Vagina (tissue), 2 donors: ENCODE measurements at places on chromosomes 6 and 20.

DNA sequence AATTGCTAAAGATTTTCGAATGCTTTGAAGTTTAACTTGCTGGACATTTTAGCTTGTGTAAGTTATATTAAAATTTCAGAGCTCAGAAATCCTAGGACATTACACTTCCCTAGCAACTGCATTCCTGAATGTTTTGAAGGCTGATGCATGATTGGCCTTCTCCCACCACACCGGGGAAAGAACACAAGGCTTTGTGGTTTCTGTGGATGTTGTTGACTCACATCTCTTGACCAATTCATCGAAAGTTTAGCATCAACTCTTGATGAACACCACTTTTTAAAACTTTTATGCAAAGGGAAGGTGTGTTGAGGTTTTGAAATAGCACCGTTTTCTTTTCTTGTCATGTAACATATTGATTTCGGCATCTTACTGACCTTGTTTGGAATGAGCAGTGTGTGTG, 81.1 kb downstream of the RIMS1 start:
- DNase-seq, result no peak

- no peak for DNase-seq
These were observed 242.9 kb downstream of the NRN1 start for GRCh38 chr6:5763871-5764270.

DNA sequence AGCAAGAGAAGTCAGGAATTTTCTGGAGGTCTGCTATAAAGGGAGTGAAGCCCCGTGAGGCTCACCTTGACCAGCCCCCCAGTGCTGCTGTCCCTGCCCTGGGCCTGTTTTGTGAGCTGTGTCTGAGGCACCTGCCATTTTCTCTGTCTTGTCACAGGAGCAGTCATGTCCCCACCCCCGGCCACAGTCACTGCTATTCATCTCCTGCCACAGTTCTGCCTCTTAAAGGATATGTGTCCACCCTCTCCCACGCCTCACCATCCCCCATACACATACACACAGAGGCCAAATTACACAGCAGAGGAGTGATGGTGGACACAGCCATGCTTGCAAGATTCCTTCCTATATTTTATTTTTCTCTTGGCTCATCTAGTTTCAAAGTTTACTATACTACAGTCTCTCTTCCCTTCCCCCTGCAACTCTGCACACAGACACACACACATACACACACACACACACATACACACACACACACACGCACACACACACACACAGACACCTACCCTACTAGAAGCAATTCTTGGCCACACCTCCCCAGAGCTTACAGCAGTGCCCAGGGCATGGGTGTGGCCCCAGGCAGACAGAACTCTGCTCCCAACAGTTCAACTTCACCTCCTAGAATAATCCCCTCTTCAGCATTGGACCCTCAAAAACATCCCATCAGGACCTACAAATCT, 68.7 kb upstream of the TAB2 start:
- no peak for DNase-seq

- no peak for DNase-seq
These were observed 48.7 kb downstream of the PDYN start for GRCh38 chr20:1945134-1945618.

DNA sequence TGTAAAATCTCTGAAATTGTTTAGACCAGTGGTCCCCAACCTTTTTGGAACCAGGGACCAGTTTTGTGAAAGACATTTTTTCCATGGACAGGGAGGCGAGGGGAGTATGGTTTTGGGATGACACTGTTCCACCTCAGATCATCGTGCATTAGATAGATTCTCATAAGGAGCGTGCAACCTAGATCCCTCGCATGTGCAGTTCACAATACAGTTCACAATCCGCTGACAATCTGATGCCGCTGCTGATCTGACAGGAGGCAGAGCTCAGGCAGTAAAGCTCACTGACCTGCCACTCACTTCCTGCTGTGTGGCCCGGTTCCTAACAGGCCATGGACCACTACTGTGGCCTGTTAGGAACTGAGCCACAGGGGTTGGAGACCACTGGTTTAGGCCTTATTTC, 115.2 kb downstream of the EPM2A start:
- no peak for DNase-seq

DNA sequence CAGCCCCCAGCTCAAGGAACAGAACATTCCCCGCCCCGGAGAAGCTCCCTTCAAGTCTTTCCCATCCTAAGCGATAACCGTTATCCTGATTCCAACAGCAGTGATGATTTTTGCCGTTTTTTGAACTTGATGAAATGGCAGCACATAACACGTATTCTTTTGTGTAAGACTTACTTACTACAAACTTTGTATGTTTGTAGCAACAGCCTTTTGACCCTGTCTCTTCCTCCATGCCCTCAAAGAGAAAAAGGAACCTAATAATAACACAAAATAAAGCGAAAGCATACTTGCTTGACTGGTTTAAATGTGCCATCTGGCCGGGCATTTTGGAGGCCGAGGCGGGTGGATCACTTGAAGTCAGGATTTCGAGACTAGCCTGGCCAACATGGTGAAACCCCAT, 26.4 kb upstream of the SLC9A8 start:
- DNase-seq, result no peak

GRCh38 chr6:143836150-143836549, 7.0 kb upstream of the LTV1 start:
- no peak for DNase-seq

- no peak for DNase-seq
These were observed 40.4 kb downstream of the SCAF8 start for GRCh38 chr6:154773610-154774089.

- DNase-seq, result no peak
These were observed 11.8 kb downstream of the DSE start for GRCh38 chr6:116382587-116382986.

GRCh38 chr6:130547723-130548122, 181.9 kb downstream of the TMEM200A start:
- no peak for DNase-seq

DNA sequence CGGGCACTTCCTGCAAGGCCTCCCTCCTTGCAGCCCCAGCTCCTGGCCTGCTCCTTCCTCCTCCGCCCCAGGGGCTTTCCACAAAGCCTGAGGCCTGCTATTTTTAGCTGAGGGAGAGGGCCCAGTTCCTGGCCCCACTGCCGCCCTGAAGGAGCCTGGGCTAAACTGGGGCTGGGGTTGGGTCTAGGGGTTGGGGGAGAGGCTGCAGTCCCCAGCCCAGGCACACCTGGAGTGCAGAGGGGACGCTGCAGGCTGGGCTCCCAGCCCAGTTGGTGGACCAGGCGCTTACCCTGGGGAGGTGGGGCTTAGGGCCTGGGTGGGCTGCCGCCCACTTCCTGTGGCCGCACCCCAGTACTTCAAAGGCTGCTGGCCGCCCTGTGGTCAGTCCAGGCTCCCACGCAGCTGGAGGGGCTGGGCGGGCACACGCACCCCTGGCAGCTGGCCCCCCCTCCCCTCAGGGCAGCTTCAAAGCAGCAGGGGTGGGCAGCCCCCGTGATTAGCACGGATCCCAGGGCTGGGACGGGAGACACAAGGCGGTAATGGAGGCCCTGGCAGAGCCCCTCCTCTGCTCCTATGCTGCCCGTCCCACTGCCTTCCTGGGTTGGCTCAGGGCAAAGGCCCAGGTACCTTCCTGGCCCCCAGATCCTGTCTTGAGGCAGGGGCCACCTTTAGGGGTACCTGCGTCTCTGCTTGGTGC, 7.1 kb upstream of the ABHD16B start:
- no peak for DNase-seq

DNA sequence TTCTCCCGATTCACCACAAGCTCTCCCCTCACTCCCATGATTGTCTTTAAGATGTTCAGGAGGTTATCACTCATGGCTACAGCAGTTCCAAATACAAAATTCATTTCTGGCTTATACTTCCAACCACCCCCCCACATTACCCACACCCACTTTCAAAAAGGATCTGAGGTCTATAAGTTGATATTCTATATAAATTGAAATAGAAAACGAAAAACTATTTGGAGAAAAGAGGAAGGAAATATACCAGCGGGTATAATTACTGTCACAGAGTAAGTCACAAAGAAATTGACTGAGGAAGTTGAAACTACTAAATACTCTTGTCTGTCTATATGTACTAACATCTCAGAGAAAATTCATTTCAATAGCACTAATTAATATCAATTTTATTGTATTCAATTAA, 112.7 kb upstream of the TNFAIP3 start:
- no peak for DNase-seq
